Dermis microvascular lymphatic vessel endothelial cell (primary cell): ENCODE measurements at places on chromosomes 5 and 9. TPM values are rescaled to one million over a fixed set of nuclear protein-coding genes. Genes with fewer than 3 reads are reported as not detected.

DNA sequence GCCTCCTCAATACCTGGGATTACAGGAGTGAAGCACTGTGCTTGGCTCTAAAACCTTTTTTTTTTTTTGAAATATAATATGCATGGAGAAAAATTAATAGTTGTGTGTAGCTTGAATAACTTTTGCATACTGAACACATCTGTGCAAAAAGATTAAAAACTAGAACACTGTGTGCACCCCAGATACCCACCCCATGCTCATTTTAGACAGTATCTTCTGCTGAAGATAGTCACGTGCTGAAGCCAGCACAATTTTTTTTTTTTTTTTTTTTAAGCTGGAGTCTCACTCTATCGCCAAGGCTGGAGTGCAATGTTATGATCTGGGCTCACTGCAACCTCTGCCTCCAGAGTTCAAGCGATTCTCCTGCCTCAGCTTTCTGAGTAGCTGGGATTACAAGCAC lies 39.9 kb downstream of the C9orf153 start:
- no peak for DNase-seq

DNA sequence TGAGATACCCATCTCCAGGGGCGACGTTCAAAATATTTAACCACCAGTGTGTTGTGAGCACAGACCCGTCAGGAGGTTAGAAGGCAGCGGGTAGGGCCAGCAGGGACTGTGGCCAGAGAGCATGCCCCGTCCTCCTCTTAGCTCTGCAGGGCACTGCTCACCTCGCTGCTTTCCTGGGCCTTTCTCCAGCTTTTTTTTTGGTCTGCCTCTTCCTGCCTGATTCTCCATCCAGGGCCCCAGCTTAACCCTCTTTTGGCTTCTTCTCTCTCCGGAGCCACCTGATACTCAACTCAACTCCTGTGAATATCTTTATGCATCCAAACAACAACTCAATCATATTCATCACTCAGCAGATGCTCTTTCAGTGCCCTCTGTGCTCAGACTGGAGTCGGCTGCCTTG lies 44.0 kb downstream of the TMOD1 start:
- DNase-seq, result no peak

- no peak for DNase-seq
These were observed 27.6 kb downstream of the SGCD start for GRCh38 chr5:156354571-156354970.

Gene ZDHHC12
- total RNA-seq, result 46.1 and 55.5 TPM in 2 replicates

Gene PRRC2B
- 31.1 and 55.5 TPM in 2 replicates for total RNA-seq
